Panc1 (cell line): ENCODE measurements at places on chromosomes 2 and 18.

DNA sequence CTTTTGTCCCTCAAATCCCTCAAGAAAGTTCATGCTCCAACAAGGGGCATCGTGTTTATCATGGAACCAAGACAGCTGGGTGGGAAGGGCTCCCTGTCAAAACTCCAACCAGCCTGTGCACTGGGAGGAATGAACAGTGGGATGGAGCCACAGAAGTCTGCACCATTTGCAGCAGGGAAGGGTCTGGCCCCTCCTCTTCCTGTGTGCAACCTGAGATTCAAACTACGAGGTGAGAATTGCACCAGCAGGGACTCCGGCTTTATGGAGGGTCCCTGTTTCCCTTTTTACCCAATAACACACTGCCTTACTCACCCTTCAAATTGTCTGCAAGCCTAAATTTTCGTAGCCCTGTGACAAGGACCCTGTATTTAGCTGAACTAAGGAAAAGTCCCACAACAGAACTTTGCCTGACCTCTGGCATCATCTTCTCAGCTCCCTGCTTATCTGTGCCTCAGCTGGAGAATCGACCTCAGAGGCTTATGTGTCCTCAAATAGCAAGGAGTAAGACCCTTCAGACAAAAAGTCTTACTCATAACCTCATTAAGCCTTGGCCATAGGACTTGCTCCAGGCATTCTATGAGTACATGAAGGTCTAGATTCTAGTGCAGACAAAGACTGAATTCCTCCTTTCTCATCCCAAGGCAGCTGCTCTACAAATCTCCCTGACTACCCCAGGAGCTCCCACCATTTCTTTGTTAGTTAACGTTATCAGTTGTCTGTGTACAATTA is 178.3 kb upstream of the SERPINE2 start:
- no peaks in the 10 kb centered on the region for H3K4me1 ChIP-seq
- no peak overlapping the region for H3K27ac ChIP-seq
- no peak for DNase-seq
- H3K4me3 ChIP-seq = no peak overlapping the region
- H3K27me3 ChIP-seq = no peaks in the 10 kb centered on the region; the same call in 1 of the 2 replicates
- no peaks in the 10 kb centered on the region for H3K36me3 ChIP-seq

GRCh38 chr2:216108310-216108966 is 710 bp upstream of the XRCC5 start:
- peak overlapping the region; percentile 98 for H3K27ac ChIP-seq
- peaks cover 34% of the 10 kb centered on the region for H3K36me3 ChIP-seq
- H3K4me1 ChIP-seq = peaks cover 32% of the 10 kb centered on the region
- H3K27me3 ChIP-seq = no peaks in the 10 kb centered on the region

- H3K27ac ChIP-seq = no peak overlapping the region
- no peaks in the 10 kb centered on the region for H3K36me3 ChIP-seq
- no peak for DNase-seq
Observed at GRCh38 chr18:11570769-11571412, 38.5 kb upstream of the SLC35G4 start.

DNA sequence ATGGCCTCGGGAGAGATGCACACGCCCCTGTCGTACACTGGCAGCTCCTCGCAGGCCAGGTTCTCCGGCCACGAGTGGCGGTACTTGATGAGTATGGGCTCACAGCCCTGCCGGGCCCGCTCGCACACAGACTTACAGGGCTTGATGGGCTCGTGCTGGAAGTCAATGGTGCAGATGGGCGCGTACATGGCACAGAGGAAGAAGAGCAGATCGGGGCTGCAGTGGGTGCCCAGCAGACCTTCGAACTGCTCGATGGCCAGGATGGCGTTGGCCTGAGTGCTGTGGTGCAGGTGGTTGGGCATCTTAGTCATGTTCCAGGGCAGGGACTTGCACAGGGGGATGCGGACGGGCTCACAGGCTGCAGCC is 359 bp downstream of the FRZB start:
- peaks cover 3% of the 10 kb centered on the region; the same call in 1 of the 2 replicates for H3K27me3 ChIP-seq
- DNase-seq = no peak
- H3K27ac ChIP-seq = no peak overlapping the region
- H3K4me1 ChIP-seq = peaks cover 4% of the 10 kb centered on the region; the same call in 1 of the 2 replicates

- no peak overlapping the region for H3K27ac ChIP-seq
- no peak overlapping the region for H3K4me3 ChIP-seq
- no peak for DNase-seq
Observed at GRCh38 chr2:73128841-73129535, 16.2 kb upstream of the RAB11FIP5 start.

DNA sequence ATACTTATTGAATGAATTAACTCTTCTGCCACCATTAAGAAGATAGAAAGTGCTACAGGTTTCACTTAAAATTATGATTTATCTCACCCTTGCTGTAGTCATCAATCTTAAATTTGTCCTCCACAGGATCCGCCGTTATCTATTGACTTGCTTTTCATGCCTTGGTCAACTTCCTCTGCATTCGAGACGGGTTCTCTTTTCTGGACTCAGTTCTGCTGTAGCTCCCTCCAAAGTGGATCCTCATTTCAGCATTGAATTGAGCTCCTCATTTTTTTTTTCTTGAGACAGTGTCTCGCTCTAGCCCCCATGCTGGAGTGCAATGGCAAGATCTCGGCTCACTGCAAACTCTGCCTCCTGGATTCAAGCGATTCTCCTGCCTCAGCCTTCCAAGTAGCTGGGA is 27.6 kb downstream of the INPP5D start:
- DNase-seq = no peak
- no peak overlapping the region for H3K4me3 ChIP-seq
- H3K36me3 ChIP-seq = no peaks in the 10 kb centered on the region
- no peak overlapping the region for H3K27ac ChIP-seq
- H3K4me1 ChIP-seq = no peaks in the 10 kb centered on the region

DNA sequence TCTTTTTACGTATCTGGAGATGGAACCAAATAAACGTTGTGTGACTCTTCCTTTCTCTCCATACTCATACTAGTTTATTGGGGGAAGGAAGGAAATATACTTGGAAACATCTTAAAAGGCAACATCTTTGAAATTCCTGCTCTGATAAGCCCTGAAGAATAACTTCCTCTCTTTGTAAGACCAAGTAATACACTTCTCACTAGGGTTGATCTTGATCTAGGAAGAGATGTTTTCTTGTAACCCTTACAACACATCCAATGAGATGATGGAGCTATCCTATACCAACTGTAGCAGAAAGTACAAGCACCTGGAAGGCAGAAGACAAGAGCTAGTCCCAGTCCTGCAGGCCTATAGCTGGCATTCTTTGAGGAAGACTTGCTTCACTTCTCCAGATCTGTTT is 2.0 kb downstream of the ANKRD44 start:
- no peak overlapping the region for H3K4me3 ChIP-seq
- H3K27me3 ChIP-seq = no peaks in the 10 kb centered on the region
- no peaks in the 10 kb centered on the region for H3K36me3 ChIP-seq
- no peak overlapping the region for H3K27ac ChIP-seq

DNA sequence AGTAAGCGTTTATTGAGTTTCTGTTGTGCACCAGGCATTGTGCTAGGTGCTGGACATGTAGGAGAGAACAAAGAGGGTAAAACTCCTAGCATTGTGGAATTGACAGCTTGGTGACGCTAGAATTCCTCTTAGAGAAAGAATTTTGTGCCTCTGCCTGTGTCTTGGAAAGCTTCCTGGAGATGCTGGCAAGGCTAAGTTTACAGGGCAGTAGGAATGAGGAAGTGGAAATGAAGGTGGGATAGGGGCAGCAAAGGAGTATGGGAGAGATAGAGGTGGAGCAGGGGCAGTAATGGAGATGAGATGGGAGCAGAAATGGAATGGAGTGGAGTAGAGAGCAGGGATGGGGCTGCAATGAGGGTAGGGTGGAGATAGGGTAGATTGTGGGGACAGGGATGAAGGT is 29.8 kb downstream of the GPR39 start:
- no peaks in the 10 kb centered on the region for H3K27me3 ChIP-seq
- no peak overlapping the region for H3K4me3 ChIP-seq
- H3K27ac ChIP-seq = no peak overlapping the region
- H3K36me3 ChIP-seq = no peaks in the 10 kb centered on the region
- H3K4me1 ChIP-seq = peaks cover 15% of the 10 kb centered on the region
- no peak for DNase-seq

- no peaks in the 10 kb centered on the region for H3K36me3 ChIP-seq
- H3K4me3 ChIP-seq = no peak overlapping the region
- DNase-seq = no peak
- H3K4me1 ChIP-seq = no peaks in the 10 kb centered on the region
- no peaks in the 10 kb centered on the region for H3K27me3 ChIP-seq
Observed at GRCh38 chr2:183967756-183968155, 630.6 kb upstream of the ZNF804A start.

DNA sequence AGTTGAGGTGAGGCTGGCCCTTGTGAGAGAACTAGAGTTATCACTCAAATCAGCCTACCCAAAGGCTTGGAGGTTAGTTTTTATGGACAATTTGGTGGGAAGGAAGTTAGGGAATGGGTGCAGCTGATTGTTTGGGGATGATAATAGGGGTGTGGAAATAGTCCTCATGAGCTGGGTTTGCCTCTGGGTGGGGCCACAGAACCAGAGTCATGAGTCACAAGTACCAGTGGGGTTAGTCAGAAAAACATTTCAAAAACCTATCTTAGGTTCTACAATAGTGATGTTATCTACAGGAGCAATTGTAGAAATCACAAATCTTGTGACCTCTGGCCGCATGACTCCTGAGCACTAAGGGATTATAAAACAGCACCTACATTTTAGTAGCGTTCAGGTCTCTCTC is 630.1 kb upstream of the PIK3C3 start:
- no peak for DNase-seq
- H3K27ac ChIP-seq = no peak overlapping the region
- no peak overlapping the region for H3K4me3 ChIP-seq
- no peaks in the 10 kb centered on the region for H3K27me3 ChIP-seq
- H3K4me1 ChIP-seq = no peaks in the 10 kb centered on the region

- no peaks in the 10 kb centered on the region for H3K36me3 ChIP-seq
- no peak overlapping the region for H3K27ac ChIP-seq
- no peaks in the 10 kb centered on the region for H3K27me3 ChIP-seq
- DNase-seq = no peak
- H3K4me3 ChIP-seq = no peak overlapping the region
Observed at GRCh38 chr2:165746501-165746900, 47.5 kb downstream of the GALNT3 start.

- DNase-seq = no peak
- H3K4me1 ChIP-seq = no peaks in the 10 kb centered on the region
Observed at GRCh38 chr2:109254174-109254904, 125.3 kb downstream of the SH3RF3 start.

- no peaks in the 10 kb centered on the region for H3K4me1 ChIP-seq
- no peak overlapping the region for H3K27ac ChIP-seq
Observed at GRCh38 chr18:37476182-37476581, 89.4 kb downstream of the CELF4 start.

GRCh38 chr2:157259386-157259785 is 1.9 kb downstream of the GALNT5 start:
- no peaks in the 10 kb centered on the region for H3K4me1 ChIP-seq
- no peak for DNase-seq
- H3K27ac ChIP-seq = no peak overlapping the region
- H3K27me3 ChIP-seq = no peaks in the 10 kb centered on the region
- H3K4me3 ChIP-seq = no peak overlapping the region

GRCh38 chr2:42906111-42906556 is 113.8 kb upstream of the HAAO start:
- H3K27ac ChIP-seq = no peak overlapping the region
- no peaks in the 10 kb centered on the region for H3K36me3 ChIP-seq
- no peaks in the 10 kb centered on the region; the same call in 1 of the 2 replicates for H3K27me3 ChIP-seq
- DNase-seq = no peak
- peaks cover 15% of the 10 kb centered on the region for H3K4me1 ChIP-seq

- no peaks in the 10 kb centered on the region for H3K27me3 ChIP-seq
- H3K27ac ChIP-seq = peak overlapping the region; percentile 78
- no peak for DNase-seq
Observed at GRCh38 chr2:20451341-20451740, 4.5 kb downstream of the RHOB start.

- H3K4me3 ChIP-seq = no peak overlapping the region
- H3K27ac ChIP-seq = no peak overlapping the region
- no peaks in the 10 kb centered on the region for H3K36me3 ChIP-seq
- no peak for DNase-seq
- H3K4me1 ChIP-seq = no peaks in the 10 kb centered on the region
- no peaks in the 10 kb centered on the region for H3K27me3 ChIP-seq
Observed at GRCh38 chr18:35818353-35818667, 154.2 kb upstream of the RMP24 start.

GRCh38 chr18:25306671-25307070 is 45.3 kb downstream of the ZNF521 start:
- H3K4me3 ChIP-seq = no peak overlapping the region
- no peak overlapping the region for H3K27ac ChIP-seq
- no peaks in the 10 kb centered on the region for H3K4me1 ChIP-seq
- DNase-seq = no peak
- no peaks in the 10 kb centered on the region for H3K27me3 ChIP-seq

DNA sequence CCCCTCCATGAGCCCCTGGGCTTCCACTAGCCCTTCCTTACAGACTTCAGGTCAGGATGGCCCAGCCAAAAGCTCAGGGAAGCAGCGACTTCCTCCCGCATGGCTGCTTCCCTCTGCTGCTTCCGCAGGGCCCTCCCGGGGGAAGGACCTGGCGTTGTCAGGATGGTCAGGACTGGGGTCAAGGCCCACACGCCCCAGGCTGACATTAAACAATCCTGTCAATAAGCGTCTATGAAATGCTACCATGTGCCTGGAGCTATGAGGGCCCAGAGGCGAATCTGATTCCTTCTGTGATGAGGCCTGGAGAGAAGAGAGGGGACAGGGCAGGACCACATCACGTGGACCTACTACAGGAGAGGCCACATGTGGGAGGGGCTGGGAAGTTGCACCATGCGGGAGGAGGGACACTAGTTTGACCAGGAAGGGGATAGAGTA is 17.3 kb downstream of the CYS1 start:
- DNase-seq = no peak
- H3K36me3 ChIP-seq = no peaks in the 10 kb centered on the region
- no peak overlapping the region for H3K27ac ChIP-seq

DNA sequence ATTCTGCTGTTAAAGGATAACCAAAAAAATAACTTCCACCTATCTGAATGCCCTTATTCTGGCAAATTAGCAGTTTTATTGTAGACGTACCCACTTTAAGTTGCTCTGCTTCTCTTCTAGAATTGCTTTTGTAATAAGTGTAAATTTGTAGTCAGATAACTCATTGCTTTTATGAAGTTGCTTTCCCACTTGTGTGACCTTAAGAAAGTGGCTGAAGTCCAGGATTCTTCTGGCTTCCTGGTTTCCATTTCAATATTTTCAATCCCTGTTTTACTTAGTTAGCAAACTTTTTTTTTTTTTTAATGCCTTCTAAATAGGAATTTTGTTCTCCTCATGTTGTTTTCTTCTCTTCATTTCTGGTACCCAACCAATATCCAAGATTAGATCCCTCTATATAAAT is 59.8 kb downstream of the GLS start:
- 0 out of 2 replicates have a peak, but pooled peaks cover 2% of the 10 kb centered on the region for H3K36me3 ChIP-seq
- H3K4me3 ChIP-seq = no peak overlapping the region
- no peaks in the 10 kb centered on the region for H3K27me3 ChIP-seq
- no peaks in the 10 kb centered on the region for H3K4me1 ChIP-seq
- DNase-seq = no peak
- no peak overlapping the region for H3K27ac ChIP-seq

- H3K4me1 ChIP-seq = no peaks in the 10 kb centered on the region
- H3K27me3 ChIP-seq = no peaks in the 10 kb centered on the region
- no peak overlapping the region for H3K27ac ChIP-seq
- no peak for DNase-seq
Observed at GRCh38 chr2:196413821-196414274, 225.7 kb upstream of the CCDC150 start.
